ENCODE measurements at places on chromosomes 7 and 10.

DNA sequence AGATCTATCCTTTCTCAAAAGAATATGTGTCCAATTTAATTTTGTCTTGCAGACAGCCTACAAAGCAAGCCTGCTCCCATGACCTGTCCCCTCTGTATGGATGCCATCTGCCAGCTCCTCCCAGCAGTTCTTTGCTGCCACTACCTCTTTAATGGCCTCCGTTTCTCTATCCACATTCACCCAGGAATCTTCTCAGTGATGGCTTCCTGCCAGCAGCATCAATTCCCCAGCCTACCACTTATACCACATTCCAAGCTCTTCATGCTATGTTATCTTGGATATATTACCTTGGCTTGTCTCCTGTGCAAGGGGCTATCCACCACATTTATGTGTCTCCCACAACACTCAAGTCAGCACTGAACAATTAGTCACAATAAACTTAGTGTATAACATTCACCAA lies 133.2 kb downstream of the VPS50 start:
- DNase-seq, result no peak

- no peak for DNase-seq
Observed at GRCh38 chr10:118028619-118029018, 18.1 kb downstream of the RAB11FIP2 start.

DNA sequence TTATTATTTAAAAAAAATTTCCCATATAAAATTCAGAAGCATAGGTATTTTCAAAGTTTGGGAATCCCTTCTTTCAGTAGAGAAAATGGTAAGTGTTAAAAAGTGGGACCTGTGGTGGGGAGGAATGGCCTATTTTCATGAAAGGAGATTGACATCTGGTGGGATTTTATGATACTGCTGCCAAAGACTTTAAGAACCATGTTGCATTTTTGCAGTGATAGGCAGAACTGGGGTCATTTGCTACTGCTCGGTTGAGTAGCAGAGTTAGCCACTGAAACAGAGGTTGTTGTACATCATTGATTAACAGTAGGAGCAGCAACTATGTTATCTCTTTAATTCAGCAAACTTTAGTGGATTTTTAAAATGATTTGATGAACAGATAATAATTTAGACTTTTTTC lies 4.4 kb downstream of the BICC1 start:
- DNase-seq, result no peak

DNA sequence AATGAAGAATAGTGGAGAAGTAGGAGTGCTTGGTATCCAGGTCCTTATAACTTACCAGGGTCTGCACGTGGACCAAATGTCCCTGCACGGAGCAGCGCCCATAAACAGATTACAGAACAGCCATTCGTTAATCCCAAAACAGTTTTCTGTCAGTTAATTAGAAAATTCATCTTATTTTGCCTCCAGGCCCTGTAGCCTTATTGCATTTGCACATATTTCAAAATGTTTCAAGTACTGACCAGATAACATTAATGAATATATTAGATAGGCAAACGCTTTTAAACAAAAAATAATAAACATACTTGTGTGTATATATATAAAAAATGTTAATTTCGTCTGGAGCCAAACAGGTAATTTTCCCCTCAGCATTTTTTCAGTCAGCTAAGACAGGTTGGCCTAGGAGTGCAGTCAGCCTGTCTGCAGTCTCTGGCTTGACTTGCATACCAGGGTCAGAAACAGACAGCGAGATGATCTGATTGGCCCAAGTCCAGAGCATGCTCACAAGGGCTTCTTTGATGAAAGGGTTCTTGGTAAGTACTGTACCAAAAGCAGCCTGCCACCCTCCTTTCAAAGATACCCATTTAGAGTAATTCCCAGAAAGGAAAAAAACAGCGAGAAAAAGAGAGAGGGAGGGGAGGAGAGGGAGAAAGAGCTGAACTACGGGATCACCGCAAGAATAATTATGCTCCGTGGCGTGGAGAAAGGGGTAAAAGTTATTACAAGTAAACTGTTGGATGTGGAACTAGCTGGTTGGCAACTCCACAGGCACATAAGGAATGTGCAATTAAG lies 194.4 kb upstream of the TCF7L2 start:
- DNase-seq, result no peak

Data from choroid plexus epithelial cell (primary cell).